ENCODE measurements at places on chromosomes 2 and 18. TPM values are rescaled to one million over a fixed set of nuclear protein-coding genes. Genes with fewer than 3 reads are reported as not detected.

ZNF396 gene
- 1.6 TPM for total RNA-seq

MARCO gene
- not detected for total RNA-seq

FAM161A gene
- total RNA-seq = 1.9 TPM

TLX2 gene
- total RNA-seq = not detected

Data from smooth muscle cell of the coronary artery (primary cell).